ENCODE measurements at places on chromosomes 7 and 10.
A peak's percentile ranks its signal among the peaks of the same experiment; 100 is the strongest.

DNA sequence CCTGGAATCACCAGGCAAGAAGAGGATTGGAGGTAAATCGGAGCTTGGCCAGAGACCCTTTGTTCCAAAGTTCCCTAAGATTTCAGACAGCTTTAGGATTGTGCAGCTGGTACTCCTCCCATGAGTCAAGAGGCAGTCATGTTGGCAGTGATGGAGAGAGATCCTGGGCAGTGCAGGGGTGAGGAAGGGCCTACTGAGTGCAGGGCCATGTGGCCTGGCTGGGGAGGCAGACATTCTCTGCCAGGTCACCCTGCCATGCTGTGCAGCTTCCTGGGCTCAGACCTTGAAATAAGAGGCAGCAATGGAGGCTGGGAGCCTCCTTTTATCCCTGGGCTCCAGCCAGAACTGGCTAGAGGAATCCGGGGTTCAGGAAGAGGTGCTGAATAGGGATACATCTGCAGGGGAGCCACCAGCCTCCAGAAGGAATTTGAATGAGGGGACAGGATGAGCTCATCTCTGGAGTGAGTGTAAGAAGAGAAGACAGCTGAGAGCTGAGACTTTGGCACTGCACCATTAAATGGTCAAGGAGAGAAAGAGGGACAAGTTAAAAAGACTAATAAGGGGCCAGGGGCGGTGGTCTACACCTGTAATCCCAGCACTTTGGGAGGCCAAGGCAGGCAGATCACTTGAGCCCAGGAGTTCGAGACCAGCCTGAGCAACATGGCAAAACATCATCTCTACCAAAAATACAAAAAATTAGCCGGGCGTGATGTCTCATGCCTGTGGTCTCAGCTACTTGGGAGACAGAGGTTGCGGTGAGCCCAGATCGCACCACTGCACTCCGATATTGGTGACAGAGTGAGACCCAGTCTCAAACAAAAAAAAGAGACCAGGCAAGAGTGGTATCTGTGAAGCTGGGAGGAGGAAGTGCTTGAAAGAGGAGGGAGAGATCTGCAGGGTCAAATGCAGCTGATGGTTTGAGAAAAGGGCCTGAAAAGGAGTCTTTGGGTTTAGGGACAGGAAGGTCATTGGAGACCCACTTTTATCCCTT, 12.0 kb downstream of the SFTPD start:
- H3K27ac ChIP-seq: no peak overlapping the region
- H3K4me3 ChIP-seq: no peak overlapping the region
- H3K4me1 ChIP-seq: peaks cover 9% of the 10 kb centered on the region
- no peaks in the 10 kb centered on the region for H3K36me3 ChIP-seq
- peaks cover 14% of the 10 kb centered on the region for H3K27me3 ChIP-seq

GRCh38 chr10:69356187-69356586, 60.5 kb downstream of the TACR2 start:
- DNase-seq: no peak
- H3K4me1 ChIP-seq: peaks cover 73% of the 10 kb centered on the region
- H3K4me3 ChIP-seq: no peak overlapping the region

- H3K27me3 ChIP-seq: no peaks in the 10 kb centered on the region
- H3K4me1 ChIP-seq: peaks cover 16% of the 10 kb centered on the region
- H3K4me3 ChIP-seq: no peak overlapping the region
- no peaks in the 10 kb centered on the region for H3K36me3 ChIP-seq
- peak overlapping the region; percentile 1 for H3K27ac ChIP-seq
- DNase-seq: peak; percentile 38
These were observed 115.1 kb downstream of the GNAI1 start for GRCh38 chr7:80249619-80250295.

GRCh38 chr7:113308399-113308798, 190.0 kb upstream of the SMIM30 start:
- H3K27me3 ChIP-seq: no peaks in the 10 kb centered on the region
- H3K27ac ChIP-seq: no peak overlapping the region
- no peak overlapping the region for H3K4me3 ChIP-seq
- no peak for DNase-seq
- H3K4me1 ChIP-seq: peaks cover 7% of the 10 kb centered on the region

DNA sequence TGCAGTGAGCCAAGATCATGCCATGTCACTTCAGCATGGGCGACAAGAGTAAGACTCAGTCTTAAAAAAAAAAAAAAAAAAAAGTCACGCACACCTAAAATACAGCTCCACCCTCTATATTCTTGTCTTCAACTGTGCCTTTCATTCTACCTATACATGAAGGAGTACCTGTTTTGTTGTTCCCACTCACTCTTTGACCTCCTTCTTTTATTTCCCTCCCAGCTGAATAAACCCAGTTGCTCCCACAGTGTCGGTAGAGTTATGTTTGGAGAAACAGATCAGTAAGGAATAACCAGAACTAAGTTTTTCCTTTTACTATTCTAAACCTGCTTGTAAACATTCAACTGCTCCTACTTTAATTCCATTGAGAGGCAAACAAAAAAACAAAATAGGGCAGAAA, 50.3 kb downstream of the IDE start:
- DNase-seq: no peak
- no peak overlapping the region for H3K27ac ChIP-seq
- H3K36me3 ChIP-seq: no peaks in the 10 kb centered on the region

- H3K4me3 ChIP-seq: no peak overlapping the region
- H3K27ac ChIP-seq: no peak overlapping the region
- peaks cover 6% of the 10 kb centered on the region for H3K27me3 ChIP-seq
- no peak for DNase-seq
- H3K36me3 ChIP-seq: no peaks in the 10 kb centered on the region
These were observed 41.8 kb upstream of the MKI67 start for GRCh38 chr10:128167926-128168520.

GRCh38 chr10:106996510-106996909, 168.0 kb downstream of the SORCS1 start:
- H3K4me1 ChIP-seq: no peaks in the 10 kb centered on the region
- H3K36me3 ChIP-seq: peaks cover 5% of the 10 kb centered on the region
- no peak overlapping the region for H3K27ac ChIP-seq

GRCh38 chr7:83782628-83783027, 133.7 kb upstream of the SEMA3E start:
- no peaks in the 10 kb centered on the region for H3K36me3 ChIP-seq
- H3K27ac ChIP-seq: no peak overlapping the region
- no peaks in the 10 kb centered on the region for H3K27me3 ChIP-seq
- no peaks in the 10 kb centered on the region for H3K4me1 ChIP-seq
- no peak overlapping the region for H3K4me3 ChIP-seq

DNA sequence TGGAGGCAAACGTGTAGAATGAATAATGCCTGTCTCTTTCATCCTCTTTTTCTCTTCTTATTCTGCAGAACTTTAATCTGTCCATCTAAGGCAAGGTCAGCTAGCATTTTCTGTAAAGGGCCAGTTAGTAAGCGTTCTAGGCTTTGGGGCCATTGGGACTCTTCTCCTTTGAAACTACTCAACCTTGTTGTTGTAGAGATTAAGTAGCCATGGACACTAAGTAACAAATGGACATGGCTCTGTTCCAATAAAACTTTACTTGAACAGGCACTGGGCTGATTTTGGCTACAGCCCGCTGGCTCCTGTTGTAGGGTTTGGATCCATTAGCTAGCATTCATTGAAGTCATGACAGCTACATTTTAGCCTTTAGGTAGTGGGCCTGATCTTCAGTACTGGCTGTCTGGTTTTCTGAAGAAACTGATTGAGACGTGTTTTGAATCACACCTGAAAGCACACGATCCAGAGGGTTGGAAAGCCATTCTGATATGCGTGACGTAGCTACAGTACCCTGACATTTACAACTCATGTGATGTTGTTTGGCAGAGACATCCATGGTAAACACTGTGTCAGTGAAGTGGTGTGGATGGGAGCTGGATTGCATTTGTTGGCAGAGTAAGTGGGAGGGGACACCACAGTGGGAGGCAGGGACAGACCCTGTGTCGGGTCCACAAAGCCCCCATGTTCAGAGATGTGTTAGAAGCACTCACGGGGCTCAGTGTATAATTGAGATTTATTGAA, 92.5 kb downstream of the MTPN start:
- peaks cover 12% of the 10 kb centered on the region for H3K27me3 ChIP-seq
- no peak overlapping the region for H3K27ac ChIP-seq
- no peaks in the 10 kb centered on the region for H3K4me1 ChIP-seq
- H3K4me3 ChIP-seq: no peak overlapping the region

GRCh38 chr7:143485500-143485899, 7.8 kb downstream of the TAS2R41 start:
- DNase-seq: peak; percentile 61
- H3K27ac ChIP-seq: peak overlapping the region; percentile 69
- H3K4me1 ChIP-seq: peaks cover 52% of the 10 kb centered on the region
- no peaks in the 10 kb centered on the region for H3K36me3 ChIP-seq
- no peaks in the 10 kb centered on the region for H3K27me3 ChIP-seq

- H3K27ac ChIP-seq: no peak overlapping the region
- DNase-seq: no peak
- no peaks in the 10 kb centered on the region for H3K4me1 ChIP-seq
- H3K36me3 ChIP-seq: no peaks in the 10 kb centered on the region
- peaks cover 4% of the 10 kb centered on the region for H3K27me3 ChIP-seq
These were observed 516.3 kb upstream of the MKI67 start for GRCh38 chr10:128642502-128642901.

DNA sequence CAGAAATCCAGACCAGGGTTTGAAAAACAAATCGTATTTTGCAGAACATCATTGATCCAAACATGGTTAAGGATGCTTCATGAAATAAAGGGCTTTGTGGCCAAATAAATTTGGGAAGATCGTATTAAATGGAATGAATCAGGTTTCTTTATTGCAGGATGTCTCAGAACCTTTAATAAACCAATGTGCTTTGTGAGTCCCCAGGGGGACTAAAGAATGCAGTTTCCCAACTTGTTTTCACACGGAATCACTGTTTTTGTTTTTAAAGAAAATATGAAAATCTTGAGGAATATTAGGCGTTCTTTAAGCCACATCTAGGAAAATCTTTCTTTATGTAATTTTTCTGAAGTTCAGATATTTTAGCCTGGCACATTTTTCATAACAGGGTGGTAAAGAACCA, 16.8 kb upstream of the CCDC172 start:
- H3K27me3 ChIP-seq: no peaks in the 10 kb centered on the region
- DNase-seq: no peak
- H3K27ac ChIP-seq: no peak overlapping the region
- H3K36me3 ChIP-seq: no peaks in the 10 kb centered on the region
- no peaks in the 10 kb centered on the region for H3K4me1 ChIP-seq

DNA sequence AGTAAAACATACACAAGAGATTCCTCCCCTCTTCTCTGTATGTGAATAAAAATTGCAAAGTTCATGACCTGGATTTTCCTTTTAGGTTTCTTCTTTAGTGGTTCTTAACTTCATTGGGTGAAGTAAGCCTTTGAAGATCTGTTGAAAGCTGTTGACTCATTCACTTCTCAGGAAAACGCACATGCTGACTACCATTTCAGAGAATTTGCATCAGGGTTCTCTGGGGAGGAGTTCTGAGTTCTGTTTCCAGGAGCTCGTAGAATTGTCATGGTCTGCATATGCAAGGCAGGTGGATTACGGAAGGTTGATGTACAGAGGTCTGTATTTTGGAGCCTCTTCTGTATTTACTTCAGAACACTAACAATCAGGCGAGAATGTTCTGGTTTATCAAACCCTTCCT, 962 bp upstream of the SLC26A4 start:
- peaks cover 8% of the 10 kb centered on the region for H3K27me3 ChIP-seq
- H3K4me3 ChIP-seq: no peak overlapping the region
- peak; percentile 68 for DNase-seq
- H3K4me1 ChIP-seq: peaks cover 31% of the 10 kb centered on the region
- H3K36me3 ChIP-seq: no peaks in the 10 kb centered on the region
- H3K27ac ChIP-seq: peak overlapping the region; percentile 20

- H3K36me3 ChIP-seq: peaks cover 7% of the 10 kb centered on the region
- no peak overlapping the region for H3K27ac ChIP-seq
- H3K4me3 ChIP-seq: no peak overlapping the region
These were observed 65.4 kb downstream of the NPS start for GRCh38 chr10:127614484-127615017.

DNA sequence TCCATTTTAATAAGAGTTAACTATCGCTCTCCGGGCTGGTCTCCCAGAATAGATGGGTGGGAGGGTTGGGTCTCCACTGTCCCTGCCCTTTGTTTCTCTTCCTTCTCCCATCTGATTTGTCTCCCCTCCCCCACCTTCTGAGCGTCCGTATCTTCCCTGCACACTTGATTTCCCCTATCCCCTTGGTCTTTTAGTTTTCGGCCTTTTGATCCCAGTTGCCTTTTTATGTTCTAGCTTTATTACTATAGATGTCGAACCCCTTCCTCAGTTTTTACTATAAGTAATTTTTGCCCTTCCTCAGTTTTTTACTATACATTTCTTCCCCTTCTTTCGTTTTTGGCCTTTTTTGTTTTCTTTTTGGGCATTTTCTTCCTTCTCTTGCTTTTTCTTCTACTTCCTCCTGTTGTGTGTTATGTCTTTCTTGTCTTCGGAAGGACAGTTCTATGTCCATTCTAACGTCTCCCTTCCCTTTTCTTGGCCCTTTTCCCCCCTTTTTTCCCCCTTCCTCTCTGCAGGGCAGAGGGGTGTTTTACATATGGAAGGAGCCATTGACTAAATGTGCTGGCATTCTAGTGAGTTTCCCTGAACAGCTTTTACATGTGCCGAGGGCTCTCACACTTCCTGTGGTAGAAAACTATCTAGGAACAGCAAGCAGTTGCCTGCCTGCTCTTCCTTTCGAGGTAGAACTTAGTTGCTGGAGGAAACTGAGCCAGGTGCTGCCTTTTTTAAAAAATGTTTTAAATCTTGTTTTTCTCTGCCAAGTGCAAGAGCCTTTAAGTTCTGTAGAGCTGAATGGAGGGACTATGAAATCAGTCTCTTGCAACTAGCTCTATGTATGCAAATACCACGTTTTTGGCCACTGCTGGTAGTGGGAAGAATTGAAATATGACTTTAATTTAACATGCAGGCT, 2.8 kb downstream of the TET1 start:
- peak overlapping the region; percentile 96 for H3K27ac ChIP-seq
- H3K36me3 ChIP-seq: no peaks in the 10 kb centered on the region
- H3K4me1 ChIP-seq: peaks cover 37% of the 10 kb centered on the region
- DNase-seq: peak; percentile 46
- peak overlapping the region; percentile 92 for H3K4me3 ChIP-seq

Measured in HFFc6 (cell line).